ENCODE measurements at places on chromosomes 2 and 18.

DNA sequence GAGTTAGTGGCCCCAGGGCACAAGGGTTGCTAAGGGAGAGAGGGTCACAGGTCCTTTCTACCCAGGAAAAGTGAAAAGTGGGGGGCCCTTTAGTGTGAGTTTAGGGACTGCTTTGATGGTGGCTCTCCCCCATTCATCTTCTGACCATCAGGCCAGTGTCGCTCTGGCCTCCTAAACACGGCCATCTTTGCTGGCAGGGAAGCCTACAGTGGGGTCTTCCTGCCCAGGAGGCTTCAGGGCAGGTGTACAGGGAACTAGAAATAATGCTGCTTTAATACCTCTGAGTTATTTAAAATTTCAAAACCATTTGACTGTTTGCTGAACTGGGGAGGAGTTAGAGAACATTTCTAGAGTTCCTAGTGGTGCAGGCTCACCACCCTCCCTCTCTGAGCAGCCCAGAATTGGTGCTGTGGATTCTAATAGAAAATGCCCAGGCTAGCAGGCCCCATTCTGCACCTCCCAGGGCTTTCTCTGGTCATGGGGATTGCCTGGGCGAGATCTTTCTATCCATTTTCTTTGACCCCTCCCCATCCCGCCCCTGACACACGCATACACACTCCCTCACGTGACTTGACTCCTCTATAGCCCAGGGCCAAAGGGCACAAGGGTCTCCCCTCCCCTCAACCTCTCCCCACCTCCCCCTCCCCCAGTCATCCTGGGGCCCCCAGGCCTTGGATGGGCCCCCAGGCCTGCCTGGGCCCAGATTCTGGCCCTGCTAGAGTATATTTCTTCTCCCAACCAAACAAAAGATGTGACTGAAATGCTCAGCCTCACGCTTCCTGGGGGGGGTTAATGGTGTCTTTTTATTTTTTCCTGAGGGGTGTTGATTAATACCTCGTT, 3.1 kb downstream of the PKDCC start:
- no peak for DNase-seq

- no peak for DNase-seq
Measured at GRCh38 chr2:36729067-36729466, 32.6 kb downstream of the VIT start.

GRCh38 chr2:151181524-151181923, 80.1 kb downstream of the RBM43 start:
- DNase-seq = no peak

- no peak for DNase-seq
Measured at GRCh38 chr2:21036708-21037670, 6.9 kb downstream of the APOB start.

- DNase-seq = peak; percentile 62
Measured at GRCh38 chr2:159088906-159089305, 120.5 kb downstream of the TANC1 start.

- no peak for DNase-seq
Measured at GRCh38 chr2:219079417-219079816, 18.7 kb upstream of the IHH start.

DNA sequence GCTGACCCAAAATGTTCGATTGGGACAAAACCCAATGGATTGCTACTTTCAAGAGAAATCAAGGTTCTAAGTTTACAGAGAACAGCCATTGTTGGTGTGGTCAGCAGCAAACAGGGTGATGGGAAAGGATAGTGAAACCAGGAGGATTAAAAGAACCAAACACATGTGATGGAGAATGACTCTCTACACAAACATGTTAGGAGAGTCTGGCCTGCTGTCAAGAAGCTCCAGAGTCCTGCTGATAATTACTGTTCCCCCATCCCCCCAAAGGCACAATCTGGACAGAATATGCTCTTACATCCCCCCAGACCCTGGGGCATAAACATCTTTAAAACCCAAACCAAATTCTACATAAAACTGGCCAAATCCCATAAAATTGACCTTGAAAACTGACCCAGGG, 32.0 kb upstream of the ACYP2 start:
- no peak for DNase-seq

GRCh38 chr2:28406276-28407096, 13.8 kb downstream of the FOSL2 start:
- DNase-seq = no peak

DNA sequence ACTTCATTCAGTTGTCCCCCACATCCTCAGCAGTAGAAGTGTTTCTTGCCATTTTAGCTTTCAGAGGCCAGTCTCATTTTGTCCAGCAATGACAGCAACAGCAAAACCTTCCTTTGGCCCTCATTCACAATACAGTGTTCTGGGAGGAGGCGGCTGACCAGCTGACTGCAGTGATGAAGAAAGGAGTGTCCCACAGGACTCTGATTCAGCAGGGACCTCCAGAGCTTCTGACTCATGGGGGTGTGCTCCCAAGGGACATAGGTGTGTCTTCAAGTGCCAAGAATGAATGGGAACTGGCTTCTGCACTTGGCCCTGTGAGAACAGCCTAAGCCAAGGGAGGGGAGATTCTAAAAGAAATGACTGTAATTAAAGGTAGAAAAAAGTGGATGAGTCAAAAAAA, 147.0 kb upstream of the PELI1 start:
- DNase-seq = no peak

- no peak for DNase-seq
Measured at GRCh38 chr2:129733579-129733978, 245.9 kb upstream of the RAB6C start.

Data from endodermal cell (in vitro differentiated cells).